NCI-H1417 (cell line): ENCODE measurements at places on chromosomes 2 and 18.

GRCh38 chr2:16899958-16900357 lies 234.3 kb upstream of the CYRIA start:
- DNase-seq: no peak

DNA sequence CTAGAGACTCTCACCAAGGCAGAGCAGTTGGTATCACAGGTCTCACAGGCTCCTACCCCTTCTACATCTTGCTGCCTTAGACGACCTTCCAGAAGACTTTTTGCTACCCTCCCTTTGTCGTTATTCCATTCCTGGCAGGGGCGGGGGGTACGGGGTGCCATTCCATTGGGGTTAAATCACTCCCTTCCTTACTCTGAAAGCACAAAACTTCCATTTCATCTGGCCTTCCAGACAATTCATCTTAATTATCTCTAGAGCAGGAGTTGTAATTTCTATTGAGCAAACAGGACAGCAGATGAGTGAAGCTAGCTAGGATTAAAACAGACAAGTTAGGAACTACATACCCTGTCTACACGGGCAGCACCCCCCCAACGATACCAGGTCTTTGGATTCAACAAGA lies 276.2 kb upstream of the TANK start:
- no peak for DNase-seq

DNA sequence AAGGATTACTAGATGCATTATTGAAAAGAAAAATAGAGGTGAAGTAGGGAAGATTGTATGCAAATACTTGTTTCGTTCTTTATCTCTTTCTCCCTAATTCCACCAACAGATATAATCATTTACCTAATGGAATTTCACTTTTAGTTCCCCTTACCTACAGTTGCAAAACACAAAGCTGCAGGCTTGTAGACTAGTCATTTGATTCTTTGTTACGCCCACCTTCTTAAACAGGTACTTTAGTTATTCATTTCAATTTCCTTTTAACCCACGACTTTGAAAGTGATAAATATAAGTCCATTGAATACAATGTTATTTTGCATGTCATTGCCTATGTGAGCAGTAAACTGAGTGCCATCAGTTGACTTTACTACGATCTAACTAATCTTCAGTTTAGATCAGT lies 3.9 kb upstream of the HRH4 start:
- no peak for DNase-seq

DNA sequence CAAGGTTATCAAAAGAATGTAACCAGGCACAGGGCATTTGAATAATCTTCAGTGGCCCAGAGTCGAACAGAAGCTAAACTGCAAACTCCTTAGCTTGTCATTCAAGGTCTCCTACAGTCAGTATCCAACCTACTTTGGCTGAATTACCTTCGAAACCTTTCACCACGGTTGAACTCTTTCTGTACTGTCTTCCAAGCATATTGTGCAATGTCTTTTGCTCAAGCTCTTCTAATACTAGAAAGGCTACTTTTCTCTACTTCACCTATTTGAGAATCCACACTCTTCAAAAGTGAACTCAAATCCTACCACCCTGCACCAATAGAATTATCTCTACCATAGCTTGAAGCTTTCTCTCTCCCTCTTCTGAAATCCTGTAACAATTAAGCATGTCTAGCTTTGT lies 142.9 kb downstream of the NR4A2 start:
- no peak for DNase-seq

GRCh38 chr18:4412286-4412685 lies 42.8 kb downstream of the DLGAP1 start:
- no peak for DNase-seq
